ENCODE measurements at places on chromosomes 2 and 18.

- DNase-seq, result no peak
Observed at GRCh38 chr2:163610817-163611556, 124.8 kb downstream of the FIGN start.

DNA sequence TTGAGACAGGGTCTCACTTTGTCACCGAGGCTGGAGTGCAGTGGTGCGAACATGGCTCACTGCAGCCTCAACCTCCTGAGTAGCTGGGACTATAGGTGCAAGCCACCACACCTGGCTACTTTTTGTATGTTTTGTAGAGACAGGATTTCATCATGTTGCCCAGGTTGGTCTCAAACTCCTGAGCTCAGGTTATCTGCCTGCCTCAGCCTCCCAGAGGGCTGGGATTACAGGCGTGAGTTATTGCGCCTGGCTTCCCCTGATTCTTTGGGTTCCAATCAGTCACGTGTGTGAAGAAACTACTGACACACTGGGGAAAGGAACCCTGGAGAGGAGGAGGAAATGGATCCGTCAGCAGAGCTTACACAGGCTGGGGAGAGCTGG, 22.3 kb upstream of the RAB10 start:
- no peak for DNase-seq

DNA sequence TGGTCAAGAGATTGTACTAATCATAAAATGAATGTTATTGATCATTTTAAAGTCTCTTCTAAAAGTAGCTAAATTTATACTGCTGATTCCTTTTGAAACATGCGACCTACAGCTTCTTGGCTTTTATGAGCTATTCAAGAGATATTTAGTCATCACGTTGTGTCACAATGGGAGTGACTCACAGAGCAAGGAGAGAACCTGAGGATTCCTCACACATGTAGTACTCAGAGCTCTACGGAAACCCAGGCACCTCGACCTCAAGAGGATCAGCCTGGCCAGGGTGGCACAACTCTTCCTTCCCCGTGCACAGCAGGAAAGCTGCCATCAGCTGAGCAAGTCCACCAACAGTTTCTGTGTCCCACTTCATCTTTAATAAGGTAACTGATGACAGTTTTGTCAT, at the start of gene DHRS9:
TSS of gene DHRS9 (plus strand) at position 223 of the 400 bp plus-strand sequence. CDS start 12,019 bp downstream, outside the sequence.
- DNase-seq, result peak; percentile 56

GRCh38 chr2:16125614-16126516, 185.5 kb downstream of the MYCN start:
- no peak for DNase-seq

DNA sequence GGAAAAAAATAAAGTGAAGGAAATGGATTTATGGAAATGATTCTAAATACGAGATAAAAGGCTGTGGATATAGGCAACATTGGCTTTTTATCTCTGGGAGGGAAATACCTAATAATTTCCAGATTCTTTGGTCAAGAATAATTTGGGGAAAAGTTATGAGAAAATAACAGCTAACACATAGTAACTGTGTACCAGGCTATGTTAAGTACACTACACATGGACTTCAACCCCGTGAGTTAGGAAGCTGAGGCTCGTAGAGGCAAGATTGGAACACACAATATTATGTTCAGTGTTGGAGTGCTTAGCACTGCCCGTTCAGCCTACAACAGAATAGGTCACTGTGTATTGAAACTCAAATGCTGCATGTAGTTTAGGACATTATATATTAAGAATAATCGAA, 34.3 kb upstream of the GPD2 start:
- no peak for DNase-seq

DNA sequence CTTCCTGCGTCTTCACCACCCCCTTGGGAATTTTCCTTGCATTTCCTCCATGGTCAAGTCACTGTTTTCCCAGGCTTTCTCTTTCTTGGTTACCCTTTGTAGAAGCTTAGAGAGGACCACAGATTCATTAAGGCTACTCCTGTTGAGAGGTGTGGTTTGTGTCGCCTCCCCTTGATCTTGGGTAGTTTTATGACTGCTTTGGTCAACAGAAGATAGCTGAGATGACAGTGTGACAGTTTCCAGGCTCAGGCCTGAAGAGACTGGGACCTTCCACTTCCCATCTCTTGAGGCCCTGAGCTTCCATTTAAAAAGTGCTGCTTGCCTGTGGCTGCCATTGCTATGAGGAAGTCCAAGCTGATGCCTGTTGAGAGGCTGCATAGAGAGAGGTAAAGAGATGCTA, 5.4 kb downstream of the ACOXL start:
- DNase-seq, result no peak

DNA sequence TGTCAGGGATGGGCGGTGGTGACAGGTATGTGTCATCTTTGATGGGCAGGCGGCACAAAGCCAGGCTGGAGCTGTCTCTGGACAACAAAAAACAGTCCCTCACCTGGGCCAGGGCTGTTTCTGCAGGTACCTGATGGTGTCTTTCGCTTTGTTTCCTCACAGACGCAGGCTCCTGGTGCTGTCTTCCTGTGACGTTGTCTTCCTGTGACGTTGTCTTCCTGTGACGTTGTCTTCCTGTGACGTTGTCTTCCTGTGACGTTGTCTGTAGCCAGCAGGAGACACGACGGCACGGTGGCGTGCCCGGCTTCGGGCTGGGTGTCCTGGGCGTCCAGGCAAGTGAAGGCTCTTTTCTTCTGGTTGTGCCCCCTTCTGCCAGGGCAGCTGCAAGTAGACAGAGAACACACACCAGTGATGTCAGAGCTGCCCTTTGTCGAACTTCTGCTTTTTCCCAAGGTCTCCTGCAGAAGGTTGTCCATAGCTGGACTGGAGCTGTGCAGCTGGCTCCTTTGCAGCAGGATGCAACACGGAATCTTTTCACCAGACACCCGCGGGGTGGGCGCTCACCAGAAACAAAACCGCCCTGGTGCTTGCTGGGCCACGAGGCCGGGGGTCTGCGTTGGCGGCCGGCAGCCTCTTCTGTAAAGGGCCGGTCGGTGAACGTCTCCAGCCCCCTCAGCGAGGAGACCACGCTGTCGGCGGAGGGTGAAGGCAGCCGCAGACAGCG, 21.1 kb downstream of the GPR35 start:
- DNase-seq, result no peak
